HFFc6 (cell line): ENCODE measurements at places on chromosomes 4 and X. TPM values are rescaled to one million over a fixed set of nuclear protein-coding genes. Genes with fewer than 3 reads are reported as not detected.

- peak; percentile 79 for DNase-seq
- H3K27ac ChIP-seq, result peak overlapping the region; percentile 94
- H3K4me3 ChIP-seq, result peak overlapping the region; percentile 48
- peaks cover 90% of the 10 kb centered on the region for H3K4me1 ChIP-seq
- H3K27me3 ChIP-seq, result no peaks in the 10 kb centered on the region
Measured at GRCh38 chr4:76622126-76622525, 187.1 kb downstream of the SHROOM3 start.

Gene IBSP
- not detected in 2 replicates for total RNA-seq

DNA sequence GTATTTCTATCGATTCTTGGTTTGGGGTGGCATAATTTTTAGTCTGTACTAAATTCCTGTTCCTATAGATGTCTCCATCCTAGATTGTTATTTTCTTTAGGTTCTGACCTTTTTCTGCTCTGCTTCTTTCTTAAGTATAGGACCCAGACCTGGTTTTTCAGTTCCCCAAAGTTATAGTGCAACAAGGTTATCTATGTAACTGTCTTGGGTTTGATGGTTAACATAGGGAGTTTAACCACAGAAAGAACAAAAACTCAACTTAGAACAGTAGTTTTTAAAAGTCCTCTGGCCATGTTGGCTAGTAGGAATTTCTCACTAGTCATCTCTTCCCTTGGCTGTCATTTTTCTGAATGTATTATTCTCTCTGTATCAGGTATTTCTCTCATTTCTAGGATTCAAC, 38.8 kb upstream of the MAD2L1 start:
- no peak for DNase-seq
- H3K27me3 ChIP-seq, result no peaks in the 10 kb centered on the region
- H3K36me3 ChIP-seq, result no peaks in the 10 kb centered on the region
- no peak overlapping the region for H3K27ac ChIP-seq
- H3K4me3 ChIP-seq, result no peak overlapping the region
- no peaks in the 10 kb centered on the region for H3K4me1 ChIP-seq

Gene SSX4
- not detected in 3 replicates for total RNA-seq

- H3K27me3 ChIP-seq, result no peaks in the 10 kb centered on the region; the same call in none of the 2 replicates
- no peaks in the 10 kb centered on the region for H3K36me3 ChIP-seq
- no peak for DNase-seq
- H3K4me1 ChIP-seq, result no peaks in the 10 kb centered on the region
Measured at GRCh38 chr4:116705466-116705865, 379.9 kb downstream of the TRAM1L1 start.

- no peak overlapping the region for H3K27ac ChIP-seq
- no peak for DNase-seq
- peaks cover 14% of the 10 kb centered on the region; the same call in 1 of the 2 replicates for H3K27me3 ChIP-seq
Measured at GRCh38 chr4:13711233-13711785, 83.8 kb upstream of the BOD1L1 start.

DNA sequence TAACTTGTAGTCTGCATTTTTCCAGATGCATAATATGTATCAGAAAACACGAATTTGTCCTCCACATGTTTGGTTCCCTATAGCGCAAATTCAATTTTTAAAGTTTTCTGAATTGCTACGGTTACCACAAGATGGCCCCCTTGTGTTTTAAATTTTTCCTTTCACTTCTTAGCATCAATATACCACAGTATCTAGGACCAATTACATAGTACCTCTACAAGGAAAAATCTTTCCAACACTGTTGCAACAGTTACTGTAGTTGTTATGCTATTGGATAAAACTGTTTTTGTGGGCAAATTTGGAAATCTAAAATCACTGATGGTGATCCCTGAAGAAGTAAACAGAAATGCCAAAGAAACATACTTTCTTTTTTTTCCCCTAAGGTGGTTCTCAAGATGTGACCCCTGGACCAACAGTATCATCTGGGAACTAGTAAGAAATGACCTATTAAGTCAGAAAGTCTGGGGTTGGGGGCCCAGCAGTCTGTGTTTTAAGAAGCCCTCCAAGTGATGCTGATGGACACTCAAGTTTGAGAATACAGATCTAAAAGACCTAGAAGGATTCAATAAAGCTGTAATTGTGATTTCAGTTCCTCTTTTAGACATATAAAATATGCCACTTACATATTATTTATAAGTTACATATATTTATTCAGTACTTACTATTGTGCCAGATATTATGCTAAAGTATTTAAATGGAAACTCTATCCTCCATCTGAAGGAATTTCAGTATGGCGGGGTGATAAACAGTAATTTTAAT, 3.1 kb downstream of the ZGRF1 start:
- H3K4me1 ChIP-seq, result 0 out of 2 replicates have a peak, but pooled peaks cover 5% of the 10 kb centered on the region
- peaks cover 5% of the 10 kb centered on the region; the same call in 1 of the 2 replicates for H3K36me3 ChIP-seq
- peak overlapping the region; percentile 52 for H3K27ac ChIP-seq
- DNase-seq, result peak; percentile 42

- no peak overlapping the region for H3K27ac ChIP-seq
- H3K36me3 ChIP-seq, result no peaks in the 10 kb centered on the region
- H3K4me3 ChIP-seq, result no peak overlapping the region
- no peaks in the 10 kb centered on the region for H3K4me1 ChIP-seq
Measured at GRCh38 chrX:67732864-67733263, 189.0 kb downstream of the AR start.

GRCh38 chrX:112662559-112663427, 16.9 kb downstream of the LHFPL1 start:
- H3K27ac ChIP-seq, result no peak overlapping the region
- DNase-seq, result no peak
- no peak overlapping the region for H3K4me3 ChIP-seq
- no peaks in the 10 kb centered on the region for H3K27me3 ChIP-seq

GRCh38 chrX:54817220-54817820, 9.8 kb downstream of the MAGED2 start:
- H3K36me3 ChIP-seq, result peaks cover 15% of the 10 kb centered on the region
- no peak overlapping the region for H3K27ac ChIP-seq
- no peak for DNase-seq
- peaks cover 5% of the 10 kb centered on the region for H3K27me3 ChIP-seq

DNA sequence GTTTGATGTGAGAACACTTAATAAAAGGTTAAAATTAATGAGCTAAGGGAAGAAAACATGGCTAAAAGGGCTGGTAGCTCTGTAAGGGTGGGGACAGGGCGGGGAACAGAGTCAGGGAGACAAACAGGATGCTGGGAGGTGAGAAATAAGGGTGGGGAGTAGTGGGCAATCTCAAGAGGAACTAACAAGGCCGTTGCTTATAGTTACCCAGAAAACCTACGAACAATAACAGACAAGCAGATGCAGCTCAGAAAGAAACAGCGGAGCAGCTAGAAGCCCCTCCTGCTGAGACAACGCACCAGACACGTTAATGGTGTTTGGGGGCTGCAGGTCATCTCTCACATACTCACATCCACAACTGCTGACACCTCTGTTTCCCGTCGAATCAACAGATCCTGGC, 9.7 kb upstream of the KLF3 start:
- H3K27me3 ChIP-seq, result peaks cover 14% of the 10 kb centered on the region
- H3K36me3 ChIP-seq, result no peaks in the 10 kb centered on the region
- no peak for DNase-seq

Gene PPP4R3C
- total RNA-seq, result not detected in 3 replicates
